ENCODE measurements at places on chromosomes 6 and 20.

DNA sequence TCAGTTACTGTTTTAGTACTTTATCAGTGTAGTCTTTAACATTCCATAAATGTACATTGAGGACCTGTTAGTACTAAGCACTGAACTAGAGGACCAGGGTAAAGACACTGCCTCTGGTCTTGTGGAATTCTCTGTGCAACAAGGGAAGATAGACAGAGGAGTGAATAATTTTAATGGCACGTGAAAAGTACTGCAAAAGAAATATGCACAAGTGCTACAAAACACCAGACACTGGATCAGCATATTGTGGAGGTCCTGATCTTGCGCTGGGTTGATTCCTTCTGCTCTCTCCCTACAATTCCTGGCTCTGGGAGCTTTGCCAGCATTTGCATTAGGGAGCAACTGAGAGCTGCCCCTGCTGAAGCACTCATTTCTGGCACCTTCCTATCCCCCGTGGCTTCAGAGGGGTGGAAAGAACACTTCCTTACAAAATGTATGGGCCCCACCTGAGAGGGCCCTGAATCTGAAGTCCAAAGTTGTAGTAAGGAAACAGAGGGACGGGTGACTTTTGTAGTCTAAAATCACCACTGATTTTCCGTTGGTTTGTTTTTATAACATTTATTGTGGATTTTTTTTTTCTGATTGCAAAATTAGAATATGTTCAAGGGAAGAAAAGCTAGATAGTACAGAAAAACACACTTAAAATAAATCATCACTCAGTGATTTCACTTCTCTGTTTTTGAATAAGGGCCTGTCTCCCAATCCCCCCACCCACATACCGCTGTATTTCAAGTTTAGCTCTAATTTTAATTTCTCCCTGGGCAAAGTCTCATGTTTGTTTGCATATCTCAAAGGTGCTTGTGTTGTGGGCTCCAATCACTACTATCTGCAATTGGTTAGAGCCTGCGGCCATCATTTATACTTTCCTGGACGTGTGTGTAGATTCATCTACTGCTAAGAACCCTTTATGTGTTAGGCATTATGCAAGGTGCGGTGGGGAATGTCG, 4.9 kb downstream of the PKIG start:
- no peak for DNase-seq

DNA sequence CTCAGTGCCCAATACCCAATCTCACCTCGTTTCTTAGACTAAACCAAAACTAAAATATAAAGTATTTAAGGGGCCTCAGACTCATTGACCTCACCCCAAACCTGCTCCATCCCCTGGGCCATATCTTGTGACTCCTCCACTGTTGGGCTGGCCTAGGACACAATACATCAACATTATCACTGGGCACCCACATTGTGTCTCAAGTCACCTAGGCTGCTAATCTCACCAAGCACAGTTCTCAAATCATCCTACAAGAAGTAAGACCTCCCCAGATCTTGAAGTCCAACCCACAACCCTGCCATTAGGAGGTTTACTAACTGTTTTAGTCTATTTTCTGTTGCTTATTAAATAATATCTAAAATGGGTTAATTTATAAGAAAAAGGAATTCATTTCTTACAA, 96.2 kb downstream of the CRYBG1 start:
- DNase-seq: no peak

GRCh38 chr20:7426890-7427496, 513.3 kb downstream of the HAO1 start:
- no peak for DNase-seq

- DNase-seq: peak; percentile 39
Observed at GRCh38 chr20:31517373-31517772, 3.1 kb downstream of the HM13 start.

- no peak for DNase-seq
Observed at GRCh38 chr6:116783852-116784251, 18.3 kb upstream of the FAM162B start.

DNA sequence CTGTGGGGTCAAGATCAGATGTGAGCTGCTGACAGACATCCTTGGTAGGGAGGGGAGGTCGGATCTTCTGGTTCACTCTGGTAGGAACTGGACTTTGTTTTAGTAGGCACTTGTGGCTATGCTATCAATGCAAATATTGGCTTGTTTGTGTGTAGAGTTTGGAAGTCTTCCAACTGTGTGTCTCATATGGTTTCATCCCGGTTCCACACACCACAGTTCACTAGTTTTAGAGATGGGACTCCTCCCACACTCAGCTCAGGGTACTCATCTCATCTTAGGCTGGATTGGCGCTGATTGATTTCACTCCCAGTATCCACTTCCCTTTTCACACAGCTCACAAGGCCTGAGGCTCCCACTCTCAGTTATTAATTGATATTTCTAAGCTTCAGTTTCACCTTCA, 161.3 kb downstream of the THBS2 start:
- DNase-seq: no peak

Measured in GM04503 (cell line).